Activated T-helper 1 cell treated with anti-CD3 and anti-CD28 coated beads, Interleukin-12 subunit alpha, Interleukin-12 subunit beta, Interleukin-2, Interleukin-4 antibody, amounts not matched to agents 30 ng/mL and 10 ng/mL and 1 ng/mL, durations not matched to agents 14 hours and 24 hours and 36 hours (primary cell): ENCODE measurements at places on chromosomes 2 and 18. TPM values are rescaled to one million over a fixed set of nuclear protein-coding genes. Genes with fewer than 3 reads are reported as not detected.

- no peak for DNase-seq
Measured at GRCh38 chr2:152175012-152175367, 573 bp downstream of the STAM2 start.

DNA sequence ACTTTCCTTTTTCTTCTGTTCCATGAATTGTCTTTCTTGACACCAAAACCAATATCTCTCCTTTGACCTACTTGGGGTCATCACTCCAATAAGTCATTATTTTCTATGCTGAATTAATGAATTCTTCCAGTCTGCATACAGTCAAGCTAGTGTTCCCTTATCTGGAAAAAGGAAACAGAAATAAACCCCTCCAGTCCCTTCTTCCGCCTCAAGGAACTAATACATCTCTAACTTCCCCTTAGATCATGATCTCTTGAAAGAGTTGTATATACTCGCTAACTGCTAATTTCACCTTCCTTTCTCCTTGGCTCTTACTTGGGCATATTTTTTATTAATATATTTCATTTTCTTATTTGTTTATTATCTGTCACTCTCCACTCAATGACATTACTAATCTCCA lies 7.3 kb upstream of the ARHGAP15 start:
- no peak for DNase-seq

The NPAS2 gene
- total RNA-seq, result 6.5 and 7.5 TPM in 2 replicates

The IMMT gene
- total RNA-seq, result 164 and 166 TPM in 2 replicates

DNA sequence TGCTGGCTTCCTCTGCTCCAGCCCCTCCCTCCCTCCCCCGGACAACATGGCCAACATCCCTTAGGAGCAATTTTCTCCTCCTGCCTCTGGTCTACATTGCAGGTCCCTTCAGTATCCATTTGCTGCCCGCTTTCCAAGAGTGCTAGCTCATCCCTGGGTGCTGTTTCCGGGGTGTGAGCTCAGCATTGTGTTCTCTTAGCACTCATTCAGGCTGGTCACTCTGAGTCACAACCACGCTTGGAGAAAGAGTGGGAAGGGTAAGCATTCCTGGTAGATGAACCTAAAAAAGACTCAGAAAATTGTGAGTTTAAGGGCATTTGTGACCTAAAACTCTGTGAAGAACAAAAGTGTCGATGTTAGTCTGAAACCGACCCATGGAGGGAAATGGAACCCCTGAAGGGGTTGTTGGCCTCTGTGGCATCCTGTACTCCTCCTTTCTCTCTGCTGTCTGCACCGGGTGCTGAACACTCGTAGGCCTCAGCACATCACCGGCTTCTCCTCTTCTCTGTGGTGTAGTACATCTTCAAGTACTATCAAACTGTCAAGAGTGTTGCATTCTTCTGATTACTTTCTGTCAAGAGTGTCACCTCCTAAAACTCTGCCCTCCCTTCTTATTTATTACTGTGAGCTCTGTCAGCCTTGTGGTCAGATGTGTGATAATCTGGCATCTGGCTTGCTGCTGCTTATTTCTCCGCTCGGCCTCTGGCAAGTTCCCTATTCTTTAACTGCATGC lies 73.0 kb downstream of the CTNNA2 start:
- DNase-seq, result no peak

GRCh38 chr2:190837952-190838361 lies 42.7 kb upstream of the GLS start:
- no peak for DNase-seq

DNA sequence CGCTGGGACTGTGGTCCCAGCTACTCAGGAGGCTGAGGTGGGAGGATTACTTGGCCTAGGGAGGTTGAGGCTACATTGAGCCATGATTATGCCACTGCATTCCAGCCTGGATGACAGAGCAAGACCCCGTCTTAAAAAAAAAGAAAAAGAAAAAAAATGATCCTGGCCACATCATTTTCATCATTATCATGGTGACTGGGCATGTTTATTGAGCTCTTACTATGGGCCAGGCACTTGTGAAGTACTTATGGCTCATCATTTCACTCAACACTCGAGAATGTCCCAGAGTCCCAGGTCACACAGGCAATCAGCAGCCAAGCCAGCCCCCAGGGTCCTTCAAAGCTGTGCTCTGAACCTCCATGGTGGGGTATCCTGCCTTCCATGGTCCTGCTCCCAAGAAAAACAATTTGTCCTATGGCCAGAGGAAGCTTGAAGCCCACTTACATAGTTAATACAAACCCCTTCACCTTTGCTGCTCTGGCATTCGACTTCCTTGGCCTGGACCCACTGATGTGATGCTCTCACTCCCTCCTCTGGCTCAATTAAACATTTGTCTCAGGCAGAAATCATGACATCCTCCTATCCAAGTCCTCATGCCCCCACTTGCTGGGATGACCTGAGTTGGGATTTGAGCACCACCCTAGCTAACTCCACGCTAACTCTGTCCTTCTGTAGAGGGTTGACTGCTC lies 3.8 kb upstream of the CNNM4 start:
- no peak for DNase-seq

The CRIM1 gene
- total RNA-seq, result 15.3 and 17.6 TPM in 2 replicates

DNA sequence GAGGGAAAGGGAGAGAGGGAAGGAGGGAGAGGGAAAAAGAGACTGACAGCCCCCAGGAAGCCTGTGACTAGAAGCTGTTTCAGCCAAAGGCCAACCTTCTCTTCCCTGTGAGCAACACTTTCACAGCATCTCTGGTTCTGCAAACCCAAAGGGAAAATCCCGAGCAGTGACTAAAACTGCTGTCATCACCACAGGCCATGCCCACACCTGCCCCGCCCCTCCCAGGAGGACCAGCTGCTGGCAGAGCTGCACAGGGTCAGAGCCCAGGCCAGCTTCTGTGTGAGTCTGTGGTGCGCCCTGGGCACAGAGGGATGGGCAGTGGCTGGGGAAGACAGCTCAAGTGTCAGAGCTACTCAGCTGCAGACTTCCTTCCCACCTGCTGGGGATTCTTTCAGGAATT lies 64.9 kb upstream of the OTOS start:
- DNase-seq, result no peak

DNA sequence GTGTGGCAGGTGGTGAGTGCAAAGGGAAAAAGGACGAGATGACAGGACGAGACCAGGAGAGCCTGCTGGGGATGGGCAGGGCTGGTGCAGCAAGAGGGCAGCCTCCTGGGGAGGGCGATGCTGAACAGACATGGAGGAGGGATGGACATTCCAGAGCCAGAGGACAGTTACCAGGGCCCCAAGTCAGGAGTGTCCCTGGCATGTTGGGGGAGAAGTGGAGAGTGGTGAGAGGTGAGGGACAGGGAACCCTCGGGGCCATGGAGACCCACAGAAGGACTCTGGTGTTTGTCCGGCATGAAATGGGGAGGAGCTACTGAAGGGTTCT lies 19.0 kb downstream of the MTERF4 start:
- DNase-seq, result no peak

- no peak for DNase-seq
Measured at GRCh38 chr2:198534756-198535155, 730.4 kb downstream of the PLCL1 start.

DNA sequence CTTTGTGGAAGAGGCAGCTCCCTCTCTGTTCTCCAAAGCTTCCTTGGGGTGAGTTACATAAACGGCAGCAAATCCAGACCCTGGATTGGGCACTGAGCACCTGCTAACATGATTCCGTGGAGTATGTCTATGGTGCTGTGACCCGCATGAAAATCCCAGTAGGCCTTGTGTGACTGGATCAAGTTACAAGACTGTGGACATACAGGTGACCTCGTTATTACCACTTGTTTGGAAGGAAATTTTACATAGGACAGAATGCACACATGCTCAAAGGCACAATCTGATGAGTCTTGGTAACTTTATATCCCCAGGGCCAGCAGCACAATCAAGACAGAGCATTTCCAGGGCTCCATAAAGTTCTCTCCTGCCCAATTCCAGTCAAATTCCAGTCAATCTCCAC lies 120.2 kb upstream of the OTOS start:
- DNase-seq, result no peak

The KHK gene
- 12.2 and 12.4 TPM in 2 replicates for total RNA-seq

DNA sequence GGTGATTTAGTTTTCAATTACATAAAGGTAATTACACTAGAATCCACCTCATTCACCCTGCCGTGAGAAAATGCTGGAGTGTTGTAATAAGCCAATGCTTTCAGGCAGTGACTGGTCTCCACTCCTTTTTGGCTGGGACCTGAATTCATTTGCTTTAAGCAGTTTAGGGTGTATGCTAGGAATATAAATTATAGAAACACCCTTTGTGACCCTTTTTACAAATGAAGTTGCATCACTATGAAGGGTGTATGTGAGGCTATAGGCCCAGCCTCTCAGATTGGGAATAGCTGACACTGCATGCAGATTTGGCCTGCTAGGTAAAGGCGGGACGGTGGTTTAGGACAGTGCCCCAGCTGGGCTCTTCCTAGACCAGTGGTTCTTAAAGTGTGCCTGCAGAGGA lies 50.8 kb upstream of the NFE2L2 start:
- no peak for DNase-seq

GRCh38 chr2:139885921-139886498 lies 1105.8 kb upstream of the NXPH2 start:
- no peak for DNase-seq

GRCh38 chr2:239679755-239680154 lies 278.9 kb upstream of the HDAC4 start:
- DNase-seq, result no peak

The IL1RL1 gene
- 3.9 and 4.8 TPM in 2 replicates for total RNA-seq

The HRH4 gene
- 1.7 and 1.9 TPM in 2 replicates for total RNA-seq

DNA sequence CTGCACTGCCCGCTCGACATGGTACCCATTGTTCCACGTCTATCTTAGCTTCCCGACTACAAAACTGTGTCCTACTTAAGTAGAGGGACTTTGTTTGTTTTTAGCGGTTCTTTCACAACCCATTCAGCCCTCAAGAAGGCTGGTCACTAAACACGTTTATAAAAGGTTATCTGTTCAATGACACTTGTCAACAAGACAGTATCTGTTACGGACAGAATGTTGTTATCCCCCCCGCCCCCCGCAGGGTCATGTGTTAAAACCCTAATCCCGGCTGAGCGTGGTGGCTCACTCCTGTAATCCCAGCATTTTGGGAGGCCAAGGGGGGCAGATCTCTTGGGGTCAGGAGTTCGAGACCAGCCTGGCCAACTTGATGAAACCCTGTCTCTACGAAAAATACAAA lies 40.4 kb upstream of the CREG2 start:
- no peak for DNase-seq

The CCT7 gene
- 631 and 648 TPM in 2 replicates for total RNA-seq

GRCh38 chr2:207408086-207408794 lies 121.5 kb upstream of the CREB1 start:
- no peak for DNase-seq

The ADNP2 gene
- total RNA-seq, result 29.0 TPM in 2 replicates

DNA sequence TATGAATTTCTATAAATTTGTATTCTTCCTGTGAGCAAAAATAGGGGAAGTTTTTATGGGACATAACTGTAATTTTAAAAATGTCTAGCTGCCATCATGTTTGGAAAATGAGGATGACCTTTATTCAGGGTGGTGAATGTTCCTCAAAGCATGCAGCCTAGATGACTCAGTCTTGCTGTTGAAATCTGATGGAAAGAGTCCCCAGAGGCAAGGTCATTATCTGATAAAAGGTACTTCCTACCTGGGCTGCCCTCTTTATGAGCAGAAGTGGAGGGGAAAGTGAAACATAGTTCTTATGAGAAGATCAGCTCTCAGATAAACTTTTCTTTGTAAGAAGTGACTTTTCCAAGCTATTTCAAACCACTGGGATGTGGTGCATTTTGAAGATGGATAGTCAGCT lies 1144.7 kb upstream of the PIK3C3 start:
- no peak for DNase-seq

The SNTG2 gene
- total RNA-seq, result not detected in 2 replicates

The CRYGD gene
- total RNA-seq, result not detected in 2 replicates

- DNase-seq, result no peak
Measured at GRCh38 chr18:65661391-65661790, 89.4 kb upstream of the CDH7 start.

The SULT1C2 gene
- total RNA-seq, result not detected in 2 replicates

- peak; percentile 24 for DNase-seq
Measured at GRCh38 chr2:237774811-237775553, 23.6 kb upstream of the RBM44 start.

- DNase-seq, result no peak
Measured at GRCh38 chr18:48417985-48418384, 8.8 kb upstream of the ZBTB7C start.

- DNase-seq, result no peak
Measured at GRCh38 chr2:18413676-18414396, 146.6 kb downstream of the RDH14 start.
